Amniotic epithelial cell (primary cell): ENCODE measurements at places on chromosomes 4 and X.

- no peak for DNase-seq
Observed at GRCh38 chr4:16865897-16866283, 32.6 kb downstream of the LDB2 start.

GRCh38 chr4:128658214-128658631 lies 151.3 kb upstream of the JADE1 start:
- no peak for DNase-seq

DNA sequence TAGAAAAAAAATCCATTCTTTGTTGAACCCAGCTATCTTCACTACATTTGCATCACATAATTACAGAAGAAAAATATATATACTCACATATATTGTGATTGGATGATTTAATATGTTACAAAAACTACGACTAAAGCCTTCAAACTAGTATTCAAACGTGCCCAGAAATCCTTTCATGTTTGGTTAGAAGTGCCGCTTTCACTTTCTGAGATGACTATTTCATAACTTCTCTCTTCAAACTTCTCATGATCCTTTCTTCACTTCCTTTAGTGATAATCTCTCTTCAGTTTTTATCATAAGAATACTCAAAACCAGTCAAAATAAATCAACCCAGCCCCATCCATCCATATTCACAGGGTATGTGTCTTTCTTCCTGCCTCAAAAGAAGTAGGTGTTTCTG lies 50.8 kb upstream of the NAF1 start:
- no peak for DNase-seq

GRCh38 chr4:182823576-182823975 lies 93.6 kb downstream of the DCTD start:
- DNase-seq: no peak

GRCh38 chrX:96704629-96705028 lies 20.0 kb downstream of the DIAPH2 start:
- DNase-seq: no peak

DNA sequence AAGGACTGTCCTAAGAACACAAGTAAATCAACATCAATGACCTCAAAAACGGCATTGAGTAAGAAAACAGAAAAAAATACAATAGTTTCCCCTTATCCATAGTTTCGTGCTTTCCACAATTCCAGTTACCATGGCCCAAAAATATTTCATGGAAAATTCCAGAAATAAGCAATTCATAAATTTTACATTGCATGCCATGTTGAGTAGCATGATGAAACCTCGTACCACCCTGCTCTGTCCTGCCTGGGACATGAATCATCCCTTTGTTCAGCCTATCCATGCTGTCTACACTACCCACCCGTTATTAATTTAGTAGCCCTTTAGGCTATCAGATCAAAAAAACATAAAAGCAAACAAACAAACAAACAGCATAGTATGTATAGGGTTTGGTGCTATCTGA lies 51.1 kb downstream of the KLF3 start:
- peak; percentile 47 for DNase-seq

DNA sequence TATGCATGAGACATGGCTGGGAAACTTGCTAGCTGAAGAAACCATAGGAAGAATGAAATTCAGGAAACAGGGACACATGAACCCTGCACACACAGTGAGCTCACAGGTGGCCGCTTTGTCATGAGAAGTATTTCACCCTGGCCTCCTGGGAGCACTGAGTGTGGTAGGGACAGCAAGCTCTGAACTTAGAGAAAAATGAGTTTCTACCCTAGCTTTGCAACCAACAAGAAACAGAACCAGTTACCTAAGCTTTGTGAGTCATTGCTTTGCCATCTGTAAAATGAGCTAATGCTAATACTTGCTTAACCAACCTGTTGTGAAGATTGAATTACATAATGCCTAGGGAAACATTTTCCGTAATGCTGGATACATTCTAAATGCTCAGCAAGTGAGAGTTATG lies 206.6 kb upstream of the HS3ST1 start:
- DNase-seq: peak; percentile 94

GRCh38 chr4:38747629-38748028 lies 35.2 kb downstream of the TLR10 start:
- no peak for DNase-seq

GRCh38 chrX:21266949-21267348 lies 107.3 kb upstream of the CNKSR2 start:
- no peak for DNase-seq

GRCh38 chrX:153863251-153863991 lies 22.6 kb downstream of the L1CAM start:
- no peak for DNase-seq

DNA sequence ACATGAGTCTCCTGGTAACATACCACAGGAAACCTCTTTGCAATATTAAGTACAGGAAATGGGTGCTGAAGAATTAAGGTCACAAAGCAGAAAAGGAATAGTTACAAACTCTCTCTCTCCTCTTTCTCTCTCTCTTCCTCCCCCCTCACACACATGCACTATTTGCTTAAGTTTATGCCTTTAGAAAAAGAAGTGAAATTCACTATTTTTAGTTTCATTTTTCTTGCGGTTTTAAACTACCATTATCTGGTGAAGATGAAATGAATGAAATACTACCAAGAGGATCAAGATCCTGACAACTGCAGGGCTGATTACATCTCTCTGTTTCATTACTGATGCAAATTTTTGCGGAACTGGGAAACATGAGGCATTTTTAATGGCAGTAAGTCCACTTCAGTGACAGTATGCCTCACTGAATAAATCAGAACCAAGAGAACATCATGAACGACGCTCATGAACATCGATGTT lies 64.3 kb upstream of the FTHL17 start:
- DNase-seq: no peak

- no peak for DNase-seq
Observed at GRCh38 chr4:62402088-62402806, 1202.1 kb downstream of the ADGRL3 start.

DNA sequence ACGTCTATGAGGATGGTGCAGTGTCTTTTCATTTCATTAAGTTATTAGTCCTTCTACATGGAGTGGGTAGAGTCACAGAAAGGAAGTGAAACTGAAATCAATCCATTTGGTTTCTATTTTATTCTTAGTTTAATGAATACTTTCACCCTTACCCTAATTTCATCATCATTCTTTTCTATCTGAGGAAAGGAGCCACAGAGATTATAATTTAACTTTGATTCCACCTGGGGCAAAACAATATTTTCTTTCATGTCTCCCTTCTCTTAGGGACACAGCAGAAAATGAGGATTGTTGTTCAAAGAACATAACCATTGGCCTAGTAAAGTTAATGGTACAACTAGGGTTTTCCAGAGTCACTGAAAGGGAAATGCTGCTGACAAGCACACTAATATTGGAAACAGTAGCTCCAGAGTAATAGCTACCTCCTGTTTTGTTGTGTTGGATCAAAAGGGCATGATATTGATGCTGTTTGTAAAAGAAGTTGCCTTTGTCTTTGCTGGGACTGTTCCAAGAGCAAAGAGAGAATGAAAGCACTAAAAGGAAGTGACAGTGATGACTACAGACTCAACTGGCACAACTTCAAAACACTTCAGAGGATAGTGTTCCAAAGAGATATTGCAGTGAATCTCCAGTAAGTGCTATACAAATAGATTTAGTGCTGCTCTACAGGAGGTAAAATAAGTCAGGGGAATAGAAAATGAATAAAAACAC lies 247.1 kb upstream of the PITX2 start:
- DNase-seq: no peak

DNA sequence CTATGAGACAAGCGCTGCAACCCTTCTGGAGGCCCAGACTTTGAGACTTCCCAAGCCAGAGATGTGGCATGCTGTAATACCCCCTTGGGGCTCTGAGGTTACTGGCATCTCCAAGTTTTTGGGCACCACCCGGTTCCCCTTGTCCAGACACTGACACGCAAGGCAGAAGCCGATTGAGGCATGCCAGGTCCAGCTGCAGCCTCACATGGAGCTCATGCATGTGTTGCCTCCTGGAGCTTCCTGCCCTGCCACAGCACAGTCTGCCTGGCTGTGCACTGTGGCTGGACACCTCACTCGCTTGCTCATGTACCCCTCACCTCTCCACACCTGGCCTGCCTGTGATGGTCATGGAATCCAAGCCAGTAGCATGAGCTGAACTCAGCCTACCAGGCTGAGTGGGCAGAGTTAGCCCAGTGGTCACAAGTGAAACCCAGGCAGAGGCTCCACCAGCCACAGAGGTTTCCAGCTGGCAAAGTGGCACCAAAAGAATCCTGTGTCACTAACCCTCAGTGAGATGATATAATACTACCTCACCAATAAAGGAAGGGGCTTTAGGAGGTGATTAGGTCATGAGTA lies 789.2 kb upstream of the INTU start:
- no peak for DNase-seq

- DNase-seq: no peak
Observed at GRCh38 chr4:37673538-37674192, 12.5 kb downstream of the RELL1 start.

GRCh38 chr4:164902608-164903007 lies 25.6 kb downstream of the APELA start:
- DNase-seq: no peak

DNA sequence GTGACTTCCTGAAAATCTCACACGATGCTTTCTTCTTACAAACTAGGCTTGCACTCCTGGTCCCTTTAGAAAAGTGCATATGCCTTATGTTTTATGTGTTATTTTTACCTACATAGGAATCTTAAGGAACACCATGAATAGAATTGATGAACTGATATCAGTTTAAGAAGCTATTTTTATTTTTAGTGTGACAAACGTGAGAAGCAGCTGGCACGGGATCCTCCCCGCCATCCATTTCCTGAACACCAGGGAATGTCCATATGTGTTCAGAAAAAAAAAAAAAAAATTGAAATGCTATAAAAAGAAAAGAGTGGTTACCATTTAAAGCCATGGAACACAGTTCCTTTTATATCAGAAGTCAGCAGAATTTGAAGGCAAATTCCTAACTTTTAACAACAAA lies 1096.1 kb upstream of the PRKX start:
- no peak for DNase-seq
